ENCODE measurements at places on chromosomes 2 and 18.

DNA sequence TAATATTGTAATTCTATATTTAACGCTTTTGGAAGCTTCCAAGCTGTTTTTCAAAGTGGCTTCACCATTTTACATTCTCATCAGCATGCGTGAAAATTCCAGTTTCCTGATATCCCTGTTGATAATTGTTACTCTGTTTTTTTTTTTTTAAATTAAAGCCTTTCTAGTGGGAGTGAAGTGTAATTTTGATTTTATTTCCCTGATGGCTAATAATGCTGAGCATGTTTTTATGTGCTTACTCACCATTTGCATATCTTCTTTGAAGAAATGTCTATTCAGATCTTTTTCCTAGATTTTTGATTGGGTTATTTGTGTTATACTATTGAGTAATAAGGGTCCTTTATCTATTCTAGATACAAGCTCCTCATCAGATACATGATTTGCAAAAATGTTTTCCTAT, 382.8 kb upstream of the HS6ST1 start:
- no peak for DNase-seq

DNA sequence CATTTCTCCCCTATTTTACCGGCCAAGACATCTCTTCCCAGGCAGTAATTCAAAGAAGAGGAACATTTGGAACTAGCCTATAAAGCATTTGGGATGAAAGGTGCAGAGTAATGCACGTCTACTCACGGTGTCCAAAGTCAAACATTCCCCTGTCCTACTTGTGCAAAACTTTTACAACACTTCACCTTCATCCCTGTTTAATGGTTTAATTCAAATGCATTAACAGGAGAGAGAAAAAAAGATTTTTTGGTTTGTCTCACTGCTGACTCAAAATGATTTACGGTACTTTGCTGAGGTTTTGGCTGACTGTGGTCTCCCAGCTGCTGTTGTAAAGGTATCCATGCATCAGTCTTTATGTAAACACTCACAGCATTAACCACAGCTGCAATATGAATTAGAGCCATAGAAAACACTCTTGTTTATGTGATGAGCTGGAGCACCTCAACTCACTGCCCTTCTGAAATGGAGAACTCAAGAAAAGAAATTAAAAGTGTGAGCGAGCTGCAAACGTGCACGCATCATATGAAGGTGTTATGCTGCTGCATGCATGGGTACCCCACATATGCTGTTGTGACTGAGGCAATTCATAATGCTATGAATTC, 220.5 kb downstream of the PIEZO2 start:
- peak; percentile 68 for DNase-seq

DNA sequence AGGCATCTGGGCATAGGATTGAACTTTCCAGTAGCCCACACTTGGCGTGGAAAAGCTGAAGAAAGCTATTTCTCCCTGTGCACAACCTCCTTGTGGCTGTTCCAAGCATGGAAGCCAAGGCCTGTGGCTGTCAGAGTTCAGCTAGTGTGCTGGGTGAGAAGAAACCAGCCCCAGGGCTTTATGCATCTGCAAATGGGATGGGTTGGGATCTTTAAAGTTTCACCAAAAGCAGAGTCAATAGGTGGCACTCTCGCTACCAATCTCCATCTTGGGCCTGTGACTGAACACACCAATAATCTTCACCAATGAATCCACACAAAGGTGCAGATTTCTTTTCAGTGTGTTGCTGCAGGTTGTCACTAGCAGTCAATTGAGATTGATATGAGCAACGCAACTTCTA, 542.8 kb downstream of the NRXN1 start:
- no peak for DNase-seq

DNA sequence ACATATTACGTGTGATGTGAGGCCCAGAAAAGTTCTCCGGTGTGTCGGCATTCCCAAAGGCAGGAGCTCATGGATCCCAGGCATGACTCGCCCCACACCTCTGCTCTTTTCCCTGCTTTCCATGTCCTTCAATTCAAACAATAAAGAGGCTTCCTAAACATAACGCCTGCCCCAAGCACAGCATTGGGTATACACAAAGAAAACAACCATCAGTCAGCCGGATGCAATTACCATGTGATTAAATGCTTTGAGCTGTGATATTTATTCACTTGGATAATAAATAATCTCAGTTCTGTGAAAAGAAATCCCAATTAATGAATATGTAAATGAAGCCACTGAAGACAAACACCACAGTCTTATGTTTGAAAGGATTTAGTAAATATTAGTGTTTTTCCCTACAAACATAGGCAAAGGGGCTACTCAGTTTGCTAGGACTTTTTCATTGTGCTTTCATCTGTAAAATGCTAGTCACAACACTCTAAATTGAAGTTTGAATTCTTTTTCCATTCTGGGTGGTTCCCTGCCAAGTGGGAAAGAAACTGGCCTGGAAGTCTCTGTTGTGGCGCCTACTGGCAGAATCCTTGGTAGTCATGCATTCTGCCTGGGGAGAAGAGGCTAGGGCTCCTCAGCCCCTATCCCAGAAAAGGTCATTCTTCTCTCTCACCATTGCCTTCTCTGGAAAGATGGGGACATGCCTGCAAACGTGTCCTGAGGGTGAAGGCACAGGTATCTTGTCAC, 144.7 kb downstream of the COL6A3 start:
- no peak for DNase-seq

DNA sequence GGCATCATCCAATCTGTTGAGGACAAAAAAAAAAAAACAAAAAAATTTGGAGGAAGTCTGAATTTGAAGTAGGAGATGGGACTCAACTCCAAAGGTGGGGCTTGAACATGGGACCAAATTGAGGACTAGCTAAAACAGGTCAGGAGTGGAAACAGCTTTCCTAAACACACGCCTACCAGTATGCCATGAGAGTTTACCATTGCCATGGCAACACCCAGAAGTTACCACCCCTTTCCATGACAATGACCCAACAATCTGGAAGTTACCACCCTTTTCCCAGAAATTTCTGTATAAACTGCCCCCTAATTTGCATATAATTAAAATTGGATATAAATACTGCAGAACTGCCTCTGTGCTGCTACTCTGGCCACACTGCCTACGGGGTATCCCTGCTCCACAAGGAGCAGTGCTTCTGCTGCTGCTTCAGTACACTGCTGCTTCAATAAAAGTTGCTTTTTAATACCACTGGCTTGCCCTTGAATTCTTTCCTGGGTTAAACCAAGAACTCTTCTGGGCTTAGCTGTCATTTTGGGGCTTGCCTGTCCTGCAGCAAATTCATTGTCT, 73.3 kb upstream of the FSIP2 start:
- no peak for DNase-seq

GRCh38 chr2:11691076-11691660, 21.2 kb upstream of the NTSR2 start:
- no peak for DNase-seq

DNA sequence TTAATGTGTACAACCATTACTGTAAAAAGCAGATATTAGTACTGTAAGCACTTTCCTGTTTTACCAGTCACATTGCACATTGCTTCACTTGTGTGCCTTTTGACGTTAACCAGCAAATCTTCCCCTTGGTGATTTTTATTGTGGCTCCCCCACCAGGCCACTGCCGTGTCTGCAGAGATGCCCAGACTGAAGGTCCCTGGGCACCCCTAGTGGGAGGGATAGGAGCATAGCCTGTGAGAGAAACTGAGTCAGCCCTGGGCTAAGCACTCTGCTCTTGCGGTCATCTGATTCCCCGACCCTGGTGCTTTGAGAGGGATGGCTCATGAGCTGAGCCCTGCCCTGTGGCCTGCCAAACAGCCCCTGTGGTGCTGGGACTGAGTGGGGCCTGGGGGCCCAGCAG, 73.4 kb downstream of the INPP4A start:
- peak; percentile 26 for DNase-seq
